ENCODE measurements at places on chromosomes 2 and 18.

- DNase-seq, result no peak
These were observed 29.4 kb upstream of the EIF2AK3 start for GRCh38 chr2:88656690-88657089.

GRCh38 chr18:39653221-39653620 is 2087.6 kb upstream of the CELF4 start:
- no peak for DNase-seq

DNA sequence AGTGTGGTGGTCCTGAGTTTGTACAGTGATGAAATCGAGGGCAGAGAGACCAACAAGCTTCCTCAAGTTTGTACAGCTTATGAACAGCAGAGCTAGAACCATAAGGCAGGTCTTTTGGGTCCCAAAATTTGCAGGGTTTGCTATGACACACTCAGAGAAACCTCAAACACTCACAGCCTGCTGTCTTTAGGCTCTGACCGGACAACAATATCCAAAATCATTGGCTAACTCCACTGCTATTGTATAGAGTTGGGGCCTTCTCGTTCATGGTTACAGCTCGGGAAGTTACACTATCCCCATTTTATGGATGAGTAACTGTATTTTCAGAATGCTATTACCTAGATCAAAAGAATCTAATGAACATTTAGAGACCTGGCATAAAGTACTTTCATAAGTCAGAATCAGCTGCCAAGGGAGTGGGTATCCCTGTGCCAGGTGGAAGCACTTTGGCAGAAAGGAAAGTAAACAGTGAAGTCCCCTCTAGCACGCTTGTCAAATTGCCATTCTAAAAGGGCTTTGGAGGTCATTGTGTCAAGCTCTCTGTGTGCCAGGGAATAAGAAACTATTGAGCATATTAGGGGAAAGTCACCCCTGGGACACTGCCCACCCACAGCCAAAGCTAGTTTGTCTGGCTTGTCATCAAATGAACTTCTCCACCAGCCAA is 331.8 kb downstream of the ALK start:
- no peak for DNase-seq

- DNase-seq, result no peak
These were observed 49.8 kb downstream of the LDLRAD4 start for GRCh38 chr18:13268158-13269012.

GRCh38 chr2:178980815-178981214 is 69.1 kb downstream of the CCDC141 start:
- no peak for DNase-seq

DNA sequence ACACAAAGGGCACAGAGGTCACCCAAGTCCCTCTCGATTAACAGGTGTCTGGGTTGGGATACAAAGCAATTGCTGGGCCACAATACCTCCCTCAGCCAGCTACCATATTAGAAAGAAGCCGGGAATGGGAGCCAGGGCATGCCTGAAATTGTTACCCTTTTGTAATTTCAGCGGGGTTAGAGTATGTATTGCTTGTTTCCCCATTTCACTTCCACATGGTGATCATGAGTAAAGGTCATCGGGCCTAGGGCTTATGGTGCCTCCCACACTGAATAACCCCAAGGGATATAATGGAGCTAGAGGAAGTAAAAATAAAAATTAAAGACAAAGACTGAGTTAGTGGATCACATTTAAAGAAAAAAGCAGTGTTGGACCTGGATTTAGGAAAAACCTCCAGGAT is 437.2 kb upstream of the KLHL29 start:
- no peak for DNase-seq

- DNase-seq, result no peak
These were observed 8.9 kb downstream of the BOLA3 start for GRCh38 chr2:74138600-74139323.

DNA sequence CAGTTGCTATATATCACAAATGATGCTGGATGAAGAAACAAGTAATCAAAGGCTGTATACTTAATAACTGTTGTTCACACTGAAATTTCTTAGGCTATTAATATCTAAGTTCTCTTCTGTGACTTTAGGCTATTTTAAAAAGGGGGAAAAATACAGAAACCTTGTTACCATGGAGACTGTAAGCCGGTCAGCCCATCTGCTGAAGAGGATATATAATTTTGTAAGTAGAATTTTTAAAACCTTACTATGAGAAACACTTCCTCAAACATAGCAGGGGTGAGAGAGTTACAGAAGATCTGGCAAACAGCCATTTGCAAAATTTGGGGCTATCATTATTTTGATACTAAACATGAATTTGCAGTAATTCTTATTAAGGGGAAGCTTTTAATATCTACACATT is 27.8 kb downstream of the CACNB4 start:
- no peak for DNase-seq

DNA sequence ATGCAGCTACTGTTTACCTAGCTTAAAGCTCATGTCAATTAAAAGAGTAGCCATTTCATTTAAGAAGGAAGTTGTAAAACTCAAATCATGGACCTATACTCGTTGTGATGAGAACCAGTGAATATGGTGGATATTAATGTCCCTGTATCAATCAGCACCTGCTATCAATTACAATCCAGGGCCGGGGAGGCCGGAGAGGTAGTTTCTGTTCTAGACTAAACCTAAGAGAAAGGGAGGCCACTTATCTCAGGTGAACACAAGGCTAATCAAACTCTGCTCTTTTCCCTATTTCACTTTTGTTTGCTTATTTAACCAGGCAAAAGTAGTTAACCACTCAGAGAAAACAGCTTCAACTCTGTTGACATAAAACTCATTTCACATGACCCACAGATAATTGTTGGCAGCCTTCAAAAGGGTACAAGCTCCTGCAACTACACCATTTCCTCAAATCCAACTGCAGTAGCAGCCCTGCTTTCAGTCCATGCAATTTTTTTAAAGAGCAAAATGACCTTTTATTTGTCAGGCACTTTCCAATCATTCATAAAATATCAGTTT is 27.8 kb upstream of the SLC9A2 start:
- no peak for DNase-seq

DNA sequence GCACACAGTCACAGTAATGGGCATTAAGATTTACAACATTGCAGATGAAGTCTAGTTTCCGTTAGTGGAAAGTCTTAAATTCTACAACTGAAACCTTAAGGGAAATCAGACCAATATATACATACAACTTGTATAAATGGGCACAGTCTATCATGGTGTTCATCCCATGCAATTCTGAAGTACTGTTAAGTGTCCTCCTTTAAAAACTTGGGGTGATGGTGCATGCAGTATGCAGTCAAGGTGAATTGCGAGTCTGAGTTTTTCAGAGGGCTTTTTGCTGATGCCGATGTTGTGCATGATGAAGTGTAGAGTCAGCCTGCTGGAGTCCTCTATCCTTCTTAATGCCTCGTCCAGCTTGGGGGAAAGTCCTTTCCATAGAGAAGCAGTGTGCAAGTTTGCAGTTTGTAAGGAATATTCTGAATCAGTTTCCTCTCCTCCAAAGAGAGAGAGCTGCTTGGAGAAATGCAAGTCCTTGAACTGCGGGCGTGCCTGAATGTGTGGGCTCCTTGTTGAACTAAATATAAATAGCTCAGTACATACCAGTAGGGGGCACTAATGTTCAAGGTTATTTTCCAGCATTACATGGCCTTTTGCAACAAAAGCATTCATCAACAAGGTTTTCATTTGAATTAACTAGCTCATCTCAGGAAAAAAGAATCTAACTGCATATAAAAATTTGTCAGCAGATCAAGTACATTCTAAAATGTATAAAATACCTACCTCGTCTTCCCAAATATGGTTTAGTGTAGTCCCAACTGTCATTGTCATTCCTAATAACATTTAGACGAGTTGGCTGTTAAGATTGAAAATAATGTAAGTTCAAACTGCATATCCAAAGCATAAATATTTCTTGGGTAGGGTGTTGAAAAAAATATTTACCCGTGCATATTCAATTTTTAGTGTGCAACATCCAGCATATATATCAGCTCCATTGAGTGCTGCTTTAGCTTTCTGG is 21.3 kb downstream of the HNRNPLL start:
- DNase-seq, result no peak

DNA sequence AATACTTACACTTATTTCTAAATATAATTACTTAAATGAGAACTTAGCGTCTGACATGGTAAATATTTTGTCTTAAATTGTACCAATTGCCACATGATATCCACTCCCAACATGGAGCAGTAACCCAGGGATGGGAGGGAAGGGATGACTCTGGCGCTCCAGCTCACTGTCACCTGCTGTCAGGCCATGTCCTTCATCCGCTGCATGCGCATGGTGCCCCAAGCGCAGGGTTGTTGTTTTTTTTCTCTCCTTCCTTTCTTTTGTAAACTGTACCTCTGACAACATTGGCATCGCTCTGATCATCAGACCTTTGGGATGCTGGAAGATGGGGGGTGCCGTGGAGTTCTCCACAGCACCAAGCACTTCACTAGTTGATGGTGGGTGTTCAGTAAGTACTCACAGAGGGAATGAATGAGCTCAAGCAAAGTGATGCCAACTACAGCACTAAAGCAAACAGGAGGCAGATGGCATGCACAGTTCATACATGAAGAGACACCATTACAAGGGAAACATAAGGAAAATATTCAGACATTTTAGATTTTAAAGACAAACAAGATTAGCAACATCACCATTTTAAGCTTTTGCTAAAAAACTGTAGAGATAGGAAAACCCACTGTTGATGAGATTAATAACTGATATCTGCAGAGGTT is 247.8 kb downstream of the GBX2 start:
- no peak for DNase-seq

DNA sequence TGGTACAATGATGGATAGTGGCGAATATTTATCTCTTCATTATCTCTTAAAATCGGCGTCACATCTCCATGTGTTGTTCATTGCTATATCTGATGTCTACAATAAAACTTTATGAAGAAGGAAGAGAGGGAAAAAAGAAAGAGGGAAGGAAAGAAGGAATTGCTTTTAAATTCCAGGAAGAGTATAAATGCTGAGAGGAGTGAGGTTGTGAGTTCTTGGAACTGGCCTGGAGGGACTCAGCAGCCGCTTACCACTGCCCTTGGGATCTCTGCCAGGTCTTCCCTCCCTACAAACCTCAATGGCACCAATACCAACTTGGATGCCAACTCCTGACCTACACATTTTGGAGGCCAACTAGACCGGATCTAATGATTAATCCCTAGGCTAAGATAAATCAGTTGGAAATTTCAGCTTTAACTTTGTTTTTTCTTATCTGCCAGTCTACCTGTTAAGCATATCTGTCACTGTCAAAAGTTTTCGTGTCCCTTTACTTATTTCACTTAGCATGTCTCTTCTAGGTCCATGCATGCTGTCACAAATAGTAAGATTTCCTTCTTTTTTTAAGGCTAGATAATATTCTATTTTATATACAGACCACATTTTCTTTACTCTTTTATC is 9.8 kb downstream of the SCN9A start:
- DNase-seq, result no peak

DNA sequence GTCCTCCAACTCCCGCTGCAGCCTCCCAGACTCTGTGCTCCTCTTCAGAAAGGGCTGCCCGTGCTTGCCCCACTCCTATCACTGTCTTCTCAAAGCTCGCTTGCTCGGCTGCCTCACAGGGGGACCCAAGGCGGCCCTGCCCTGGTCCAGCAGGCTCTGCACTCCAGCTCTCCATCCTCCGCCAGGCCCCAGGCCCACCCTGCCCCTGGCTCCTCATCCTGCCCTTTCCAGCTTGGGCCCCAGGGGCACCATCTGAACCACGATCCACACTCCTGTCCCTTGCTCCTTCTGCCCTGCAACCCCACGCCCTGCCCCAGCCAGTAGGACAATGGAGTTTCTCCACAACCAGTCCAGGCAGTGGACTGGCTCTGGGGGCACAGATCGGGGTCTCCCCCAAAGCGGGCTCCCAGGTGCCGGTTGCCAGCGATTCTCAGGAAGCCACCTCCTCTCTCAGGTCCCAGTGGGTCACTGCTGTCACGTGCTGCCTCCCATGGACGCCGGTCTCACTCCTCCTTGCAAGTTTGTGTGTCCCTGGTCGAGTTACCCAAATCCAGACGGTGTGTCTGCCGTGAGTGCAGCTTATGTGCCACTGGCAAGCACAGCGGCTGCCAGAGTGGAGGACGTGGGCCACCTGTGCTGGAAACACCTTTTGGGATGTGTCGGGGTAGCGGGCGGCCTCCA is 238.5 kb downstream of the HDAC4 start:
- DNase-seq, result no peak

GRCh38 chr2:195594248-195594647 is 62.8 kb upstream of the SLC39A10 start:
- no peak for DNase-seq

GRCh38 chr2:19659024-19659792 is 242.6 kb downstream of the TTC32 start:
- no peak for DNase-seq

DNA sequence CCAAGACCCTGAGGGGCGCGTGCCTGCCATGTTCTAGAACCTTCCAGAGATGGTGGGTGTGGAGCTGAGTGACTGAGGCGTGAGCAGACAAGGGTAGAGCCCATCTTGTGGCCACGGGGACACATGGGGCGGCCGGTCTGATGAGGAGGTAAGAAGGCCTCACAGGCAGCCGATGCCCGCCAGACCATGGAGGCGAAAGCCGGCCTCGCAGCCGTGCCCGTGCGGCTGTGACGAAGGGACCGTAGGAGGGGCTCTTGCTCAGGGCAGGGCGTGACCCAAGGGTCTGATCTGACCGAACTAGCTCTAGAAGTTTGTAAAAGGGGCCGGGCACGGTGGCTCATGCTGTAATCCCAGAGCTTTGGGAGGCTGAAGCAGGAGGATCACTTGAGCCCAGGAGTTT is 19.6 kb downstream of the D2HGDH start:
- DNase-seq, result no peak

GRCh38 chr2:202042444-202042843 is 8.8 kb downstream of the FZD7 start:
- DNase-seq, result no peak

GRCh38 chr2:120736624-120737339 is 1.1 kb downstream of the GLI2 start:
- no peak for DNase-seq

- no peak for DNase-seq
These were observed 71.4 kb downstream of the KLHL29 start for GRCh38 chr2:23456396-23456795.

- DNase-seq, result no peak
These were observed 11.1 kb upstream of the MYL12A start for GRCh38 chr18:3236470-3236869.

GRCh38 chr18:63339920-63340484 is 20.4 kb upstream of the BCL2 start:
- no peak for DNase-seq
